Heart right ventricle (tissue), 16 donors: ENCODE measurements at places on chromosomes 1 and 21.

DNA sequence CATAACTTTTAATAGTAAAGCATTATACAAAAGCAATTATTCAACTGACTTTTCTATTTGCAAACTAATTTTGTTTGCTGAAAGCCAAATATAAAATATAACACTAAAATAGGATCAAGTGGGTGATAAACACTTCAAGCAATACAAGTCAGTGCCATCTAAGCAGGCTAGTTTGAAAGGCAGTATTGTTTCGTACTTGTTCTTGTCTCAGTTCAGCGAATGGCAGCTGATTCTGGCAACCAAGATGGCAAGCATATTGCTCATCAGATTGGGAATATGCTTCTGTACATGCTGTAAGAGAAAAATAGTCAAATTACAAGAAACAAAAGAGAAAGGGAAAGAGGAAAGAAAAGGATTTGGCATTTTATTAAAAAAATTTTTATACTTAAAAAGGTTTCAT, 7.5 kb downstream of the TMEM59 start:
- no peak for DNase-seq

DNA sequence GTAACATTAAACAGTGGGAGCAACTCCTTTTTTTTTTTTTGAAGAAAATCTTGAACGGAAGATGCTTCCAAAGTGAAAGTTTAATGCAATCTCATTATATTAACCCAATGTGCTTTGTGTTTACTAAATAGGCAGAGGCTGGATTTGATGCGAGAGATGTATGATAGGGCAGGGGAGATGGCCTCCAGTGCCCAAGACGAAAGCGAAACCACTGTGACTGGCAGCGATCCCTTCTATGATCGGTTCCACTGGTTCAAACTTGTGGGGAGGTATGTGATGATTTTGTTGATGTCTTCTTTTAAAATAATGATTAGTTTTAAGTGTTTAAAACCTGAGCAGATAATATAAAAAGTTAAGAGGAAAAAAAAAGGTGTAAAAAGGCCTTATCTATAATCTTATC, 74.2 kb upstream of the PGD start:
- DNase-seq = no peak

- peak; percentile 34 for DNase-seq
These were observed 24.2 kb downstream of the PDE9A start for GRCh38 chr21:42677339-42678321.

DNA sequence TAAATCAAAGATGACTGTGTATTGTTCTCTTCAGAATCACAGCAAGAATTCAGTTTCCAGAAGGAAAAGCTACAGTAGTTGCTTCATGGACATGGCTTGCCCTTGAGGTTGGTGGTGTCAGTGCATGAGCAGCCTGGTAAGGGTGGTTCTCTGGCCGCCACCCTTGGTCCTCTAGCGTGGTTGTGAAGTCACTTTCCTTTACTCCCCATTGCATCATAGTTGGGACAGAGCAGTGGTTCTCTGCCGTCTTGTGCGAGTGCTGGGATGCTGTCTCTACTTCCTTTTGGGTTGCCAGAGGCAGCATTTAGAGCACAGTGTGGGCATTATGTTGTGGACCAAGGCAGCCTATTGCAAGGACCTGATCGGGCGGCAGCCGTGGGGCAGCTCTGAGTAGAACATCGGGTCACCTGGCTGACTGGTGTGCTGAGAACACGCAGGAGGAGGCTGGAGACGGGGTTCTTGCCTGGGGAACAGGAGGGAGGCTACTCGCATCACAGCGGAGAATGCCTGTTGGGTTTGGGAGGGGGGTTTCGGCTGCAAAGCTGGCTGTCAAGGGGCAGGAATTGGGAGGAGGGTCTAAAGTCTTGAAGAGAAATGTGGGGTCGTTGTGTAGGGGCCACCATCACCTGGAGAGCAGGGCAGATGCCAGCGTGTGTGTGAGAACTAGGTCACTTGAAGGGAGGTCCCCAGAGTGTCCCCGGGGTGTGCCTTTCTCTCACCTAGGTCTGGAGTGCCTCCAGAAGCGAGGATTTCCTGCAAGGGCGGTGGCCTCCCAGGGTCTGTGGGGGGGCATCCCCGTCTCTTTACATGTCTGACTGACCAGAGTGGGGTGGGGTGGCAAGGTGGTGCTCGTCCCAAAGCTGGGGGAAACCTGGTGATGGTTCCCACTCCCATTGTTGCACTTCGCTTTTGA, 6.3 kb downstream of the ARF1 start:
- DNase-seq = no peak

DNA sequence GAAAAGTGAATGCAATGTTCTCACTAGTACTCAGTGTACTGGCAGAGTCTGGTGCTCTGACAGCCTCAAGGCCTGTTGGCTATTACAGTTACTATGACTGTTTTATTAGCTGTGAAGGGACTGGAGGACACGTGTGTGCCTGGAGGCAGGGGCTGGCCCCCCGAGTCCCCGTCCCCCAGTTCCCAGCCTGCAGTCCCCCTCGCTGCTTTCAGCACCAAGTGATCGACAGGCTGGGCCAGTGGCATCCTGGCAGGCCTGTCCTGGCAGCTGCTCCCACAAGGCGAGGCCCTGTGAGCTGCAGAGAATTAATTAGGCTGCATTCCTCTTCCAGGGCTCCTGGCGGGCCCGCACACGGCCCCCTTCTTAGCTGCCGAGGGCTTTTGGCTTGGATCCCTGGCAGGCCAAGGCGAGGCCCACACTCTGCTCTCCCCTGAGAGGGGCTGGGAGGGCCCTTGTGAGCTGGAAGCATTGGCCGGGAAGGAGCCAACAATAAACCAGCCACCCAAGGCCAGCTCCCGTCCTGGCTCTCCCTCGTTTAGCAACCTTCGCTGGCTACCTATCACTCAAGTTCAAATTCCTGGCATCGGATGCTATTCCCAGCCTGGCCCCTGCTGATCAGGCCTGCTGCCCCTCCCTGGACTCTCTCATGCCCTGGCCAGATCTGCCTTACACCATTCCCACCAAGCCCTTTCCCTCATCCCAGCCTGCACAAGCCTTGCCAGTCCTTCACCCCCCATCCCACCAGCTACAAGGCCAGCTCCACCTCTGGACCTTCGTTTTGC, 9.8 kb downstream of the EDN2 start:
- peak; percentile 48 for DNase-seq

- DNase-seq = no peak
These were observed 22.9 kb upstream of the DISP3 start for GRCh38 chr1:11455967-11456570.

- no peak for DNase-seq
These were observed 22.9 kb downstream of the S1PR1 start for GRCh38 chr1:101259744-101260148.

DNA sequence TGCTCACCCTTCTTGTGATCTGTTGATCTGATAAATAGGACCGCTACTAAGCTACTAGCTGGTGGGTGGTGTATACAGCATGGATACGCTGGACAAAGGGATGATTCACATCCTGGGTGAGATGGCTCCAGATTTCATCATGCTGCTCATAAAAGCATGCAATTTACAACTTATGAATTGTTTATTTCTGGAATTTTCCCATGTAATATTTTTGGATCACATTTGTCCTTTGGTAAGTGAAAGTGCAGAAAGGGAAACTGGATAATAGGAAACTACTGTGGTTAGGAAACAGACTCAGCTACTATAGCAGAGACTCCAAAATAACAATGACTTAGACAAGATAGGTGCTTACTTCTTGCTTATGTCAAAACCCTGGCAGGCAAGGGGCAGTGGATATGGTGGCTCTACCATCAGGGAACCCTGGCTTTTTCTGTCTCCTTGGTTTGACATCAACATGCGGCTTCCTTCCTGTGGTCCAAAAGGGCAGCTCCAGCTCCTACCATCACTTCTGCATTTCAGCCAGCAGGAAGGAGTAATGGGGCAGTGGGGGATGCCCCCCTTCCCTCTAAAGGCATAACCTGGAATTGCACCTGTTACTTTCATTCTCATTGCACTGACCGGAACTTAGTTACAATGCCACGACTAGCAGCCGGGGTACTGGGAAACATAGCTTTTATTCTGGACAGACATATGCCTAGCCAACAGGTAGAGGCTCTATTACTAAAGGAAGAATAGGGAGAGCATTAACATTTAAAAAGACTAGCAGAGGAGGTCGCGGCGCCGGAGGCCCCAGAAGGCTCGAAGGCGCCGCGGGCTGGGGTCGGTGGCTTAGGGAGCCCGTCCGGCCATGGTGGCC, 13.8 kb upstream of the AK2 start:
- DNase-seq = no peak

DNA sequence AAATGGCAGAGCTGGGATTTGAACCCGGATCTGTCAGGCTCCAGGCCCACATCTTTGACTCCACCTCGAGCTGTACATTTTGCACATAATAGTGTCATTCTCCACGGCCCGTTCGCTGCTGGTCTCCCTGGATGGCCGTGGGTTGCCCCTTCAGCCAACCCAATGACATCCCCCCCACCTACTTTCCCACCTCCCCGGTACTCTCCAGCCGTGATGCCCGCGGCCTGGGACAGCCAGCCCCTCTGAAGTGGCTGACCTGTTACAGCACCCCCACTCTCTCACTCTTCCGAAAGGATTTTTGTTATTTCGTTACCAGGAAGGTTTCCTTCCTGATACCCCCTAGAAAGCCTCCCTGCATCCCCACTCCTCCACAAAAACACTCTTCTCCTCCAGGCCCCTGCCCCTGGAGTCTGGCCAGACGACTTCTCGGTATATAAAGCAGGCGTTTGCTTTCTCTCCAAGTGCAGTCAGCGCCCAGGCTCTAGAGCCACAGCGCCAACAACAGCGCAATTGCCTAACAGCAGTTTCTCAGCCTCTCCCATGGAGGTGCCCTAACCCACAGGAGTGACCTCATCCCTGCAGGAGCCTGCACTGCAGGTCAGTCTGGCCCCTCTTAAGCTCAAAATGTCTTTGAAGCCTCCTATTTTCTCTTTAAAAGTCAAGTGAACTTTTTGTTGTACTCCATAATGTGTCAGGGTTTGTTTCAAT, 14.5 kb upstream of the GJB5 start:
- DNase-seq = no peak

GRCh38 chr1:9787702-9788101, 36.1 kb downstream of the CLSTN1 start:
- no peak for DNase-seq

- DNase-seq = no peak
These were observed 565 bp upstream of the DMRTB1 start for GRCh38 chr1:53458634-53459033.

DNA sequence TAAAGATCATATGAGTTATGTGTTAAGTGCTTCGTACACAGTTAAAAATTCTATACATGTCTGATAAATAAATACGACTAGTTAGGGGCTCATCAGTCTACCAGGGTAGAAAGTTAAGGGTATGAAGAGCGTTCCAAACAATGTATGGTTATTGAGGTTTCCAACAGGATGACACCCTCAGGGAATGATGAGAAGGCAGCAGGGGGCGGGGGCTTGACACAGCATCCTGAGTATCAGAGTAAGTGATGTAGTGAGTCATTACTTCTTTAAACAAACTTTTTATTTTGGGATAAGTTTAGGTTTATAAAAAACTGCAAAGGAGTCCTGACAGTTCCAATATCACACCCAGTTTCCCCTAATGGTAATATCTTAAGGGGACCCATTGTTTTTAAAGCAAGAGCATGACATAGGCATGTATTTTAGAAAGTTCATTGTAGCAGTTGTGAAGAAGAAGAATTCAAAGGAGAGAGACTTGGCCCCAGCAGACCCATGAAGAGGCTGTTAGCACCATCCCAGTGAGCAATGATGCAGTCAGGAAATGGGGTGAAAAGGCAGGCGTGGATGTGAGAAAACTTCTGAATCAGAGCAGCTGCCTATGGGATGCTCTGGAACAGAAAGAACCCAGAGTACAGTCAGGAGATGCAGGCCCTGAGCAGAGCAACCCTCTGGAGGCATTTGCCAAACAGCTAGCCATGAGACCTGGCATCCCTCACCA, 15.0 kb upstream of the PSMB2 start:
- DNase-seq = no peak

DNA sequence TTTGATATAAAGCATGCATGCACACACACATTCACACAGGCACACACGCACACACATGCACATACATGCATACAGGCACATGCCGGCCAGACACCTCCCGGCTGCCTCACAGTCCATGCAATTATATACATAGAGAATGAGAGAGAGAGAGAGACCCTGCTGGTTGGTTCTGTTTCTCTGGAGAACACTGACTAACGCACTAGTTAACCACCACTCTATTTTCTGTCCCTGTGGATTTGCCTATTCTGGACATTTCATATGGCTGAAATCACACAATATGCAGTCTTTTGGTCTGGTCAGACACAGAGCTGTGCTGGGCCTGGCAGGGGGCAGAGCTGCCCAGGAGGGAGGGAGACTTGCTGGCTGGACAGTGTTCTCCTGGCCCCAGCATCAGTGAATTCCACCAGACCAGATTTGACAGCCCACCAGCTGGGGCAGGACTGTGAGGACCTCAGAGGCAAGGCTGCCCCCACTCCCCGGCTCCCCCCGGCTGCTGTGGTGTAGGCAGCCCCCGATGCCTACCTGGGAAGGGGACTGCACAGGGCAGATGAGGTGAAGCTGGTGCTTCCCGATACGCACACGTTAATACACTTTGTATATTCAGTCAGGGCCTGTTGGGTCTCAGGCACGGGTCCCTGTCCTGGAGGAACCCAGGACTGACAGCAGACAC, 152.2 kb downstream of the NPHP4 start:
- no peak for DNase-seq

DNA sequence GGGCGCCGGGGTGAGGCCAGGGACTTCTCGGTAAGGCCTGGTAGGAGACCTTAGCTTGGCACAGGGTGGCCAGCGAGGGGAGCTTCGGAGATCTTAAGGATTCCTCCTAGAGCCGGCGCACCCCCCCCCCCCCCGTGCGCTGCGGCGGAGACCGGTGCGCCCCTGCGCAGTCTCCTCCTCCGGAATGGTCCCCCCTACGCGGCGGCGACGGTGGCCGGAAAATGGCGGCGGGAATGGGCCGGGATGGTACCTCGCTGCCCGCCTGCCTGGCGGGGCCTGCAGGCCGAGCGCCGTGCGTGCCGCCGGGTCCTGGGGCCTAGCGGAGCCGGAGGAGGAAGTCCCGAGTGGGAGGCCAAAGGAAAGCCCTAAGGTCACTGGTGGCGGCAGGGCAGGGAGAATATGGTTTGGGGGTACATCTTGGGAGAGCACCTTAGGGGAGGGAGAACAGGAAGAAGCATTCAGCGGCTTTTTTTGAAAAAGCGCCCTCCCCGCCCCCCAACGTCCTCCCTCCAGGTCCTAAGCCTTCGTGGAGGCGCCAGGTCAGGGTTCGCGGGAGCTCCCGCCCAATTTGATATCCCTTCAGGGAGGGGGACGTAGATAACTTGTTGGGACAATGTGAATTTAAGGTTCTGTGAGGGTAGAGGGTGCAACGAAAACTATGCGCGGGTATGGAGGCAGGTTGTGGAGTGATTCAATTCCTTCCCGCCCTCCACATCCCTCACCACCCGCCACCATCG, 429 bp downstream of the SRRM1 start:
- DNase-seq = peak; percentile 35
